ENCODE measurements at places on chromosomes 5 and 9. TPM values are rescaled to one million over a fixed set of nuclear protein-coding genes. Genes with fewer than 3 reads are reported as not detected.

- H3K27ac ChIP-seq, result no peak overlapping the region
- no peaks in the 10 kb centered on the region for H3K27me3 ChIP-seq
- no peaks in the 10 kb centered on the region for H3K4me1 ChIP-seq
Observed at GRCh38 chr5:112549605-112550166, 130.6 kb upstream of the EPB41L4A start.

DNA sequence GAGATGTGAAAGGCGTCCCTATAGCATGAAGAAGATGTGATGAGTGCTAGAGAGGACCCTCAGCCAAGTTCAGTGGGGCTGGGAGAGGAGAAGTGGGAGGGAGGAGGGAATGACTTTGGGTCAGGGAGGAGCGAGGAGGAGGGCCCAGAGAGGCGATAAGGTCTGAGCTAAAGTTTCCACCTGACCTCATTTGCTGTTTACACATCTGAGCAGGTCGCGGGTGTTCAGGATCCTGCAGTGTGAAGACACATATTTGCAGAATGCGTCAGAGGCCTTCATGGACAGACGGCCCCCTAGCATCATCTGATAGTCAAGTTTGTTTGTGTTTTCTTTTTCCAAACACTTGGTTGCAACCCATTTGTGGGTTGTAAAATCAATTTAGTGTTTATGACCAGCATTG, 18.9 kb upstream of the IGFBPL1 start:
- no peaks in the 10 kb centered on the region for H3K4me1 ChIP-seq
- no peaks in the 10 kb centered on the region for H3K36me3 ChIP-seq
- no peak overlapping the region for H3K27ac ChIP-seq
- H3K4me3 ChIP-seq, result no peak overlapping the region

The SLC34A1 gene
- not detected for total RNA-seq

DNA sequence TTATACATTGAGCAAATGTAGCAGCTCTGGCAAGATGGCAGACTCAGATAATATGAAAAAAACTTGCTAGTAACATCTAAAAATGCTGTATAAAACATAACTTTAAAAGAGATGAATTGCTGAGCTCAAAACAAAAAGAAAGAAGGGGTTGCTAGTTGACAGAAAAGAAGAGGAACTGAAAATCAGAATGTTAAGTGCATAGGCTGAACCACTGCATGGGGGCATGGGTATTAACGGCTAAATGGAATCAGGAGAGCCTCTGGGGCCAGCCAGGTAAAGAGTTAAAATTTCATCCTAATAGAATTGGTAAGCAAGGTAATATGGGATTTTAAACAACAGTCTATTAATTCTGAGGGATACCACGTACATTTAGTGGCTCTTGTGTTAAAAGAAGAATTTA, 146.8 kb downstream of the SMC2 start:
- no peak overlapping the region for H3K4me3 ChIP-seq
- no peak for DNase-seq
- no peaks in the 10 kb centered on the region for H3K4me1 ChIP-seq
- H3K36me3 ChIP-seq, result no peaks in the 10 kb centered on the region

The SOWAHA gene
- 84.5 TPM for total RNA-seq

- DNase-seq, result no peak
- no peak overlapping the region for H3K27ac ChIP-seq
- no peak overlapping the region for H3K4me3 ChIP-seq
- no peaks in the 10 kb centered on the region for H3K27me3 ChIP-seq
- H3K36me3 ChIP-seq, result no peaks in the 10 kb centered on the region
Observed at GRCh38 chr5:39716532-39717028, 291.8 kb upstream of the DAB2 start.

The NPM1 gene
- total RNA-seq, result 468 TPM

- no peak for DNase-seq
- no peak overlapping the region for H3K4me3 ChIP-seq
- no peaks in the 10 kb centered on the region for H3K36me3 ChIP-seq
- no peaks in the 10 kb centered on the region for H3K4me1 ChIP-seq
- no peak overlapping the region for H3K27ac ChIP-seq
Observed at GRCh38 chr5:167030500-167031120, 1260.8 kb upstream of the WWC1 start.

The OR13C9 gene
- not detected for total RNA-seq

The ISOC1 gene
- 36.6 TPM for total RNA-seq

The NEUROG1 gene
- not detected for total RNA-seq

The PDE6A gene
- total RNA-seq, result not detected

DNA sequence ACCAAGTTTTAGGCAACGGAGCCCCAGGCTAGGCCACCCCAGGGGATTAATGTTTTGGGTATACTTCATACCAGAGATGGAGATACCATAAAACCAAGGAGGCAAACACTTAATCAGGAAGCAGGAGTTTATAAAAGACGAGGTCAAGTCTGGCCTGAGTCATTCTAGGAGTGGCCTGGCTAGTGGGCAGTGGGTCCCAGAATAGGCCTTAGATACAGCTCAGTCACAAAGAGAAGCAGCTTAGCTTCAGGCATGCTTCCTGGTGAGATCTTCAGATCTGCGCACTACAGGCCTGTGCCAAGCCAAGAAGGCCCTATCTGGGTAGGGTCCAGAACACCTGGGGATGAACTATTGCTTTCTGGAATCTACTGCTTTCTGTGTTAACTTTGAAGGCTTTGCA, 20.6 kb upstream of the NR5A1 start:
- no peak overlapping the region for H3K27ac ChIP-seq
- no peaks in the 10 kb centered on the region for H3K36me3 ChIP-seq
- no peaks in the 10 kb centered on the region for H3K4me1 ChIP-seq
- no peak overlapping the region for H3K4me3 ChIP-seq
- H3K27me3 ChIP-seq, result no peaks in the 10 kb centered on the region
- no peak for DNase-seq

GRCh38 chr5:60195551-60195950, 302.0 kb upstream of the PDE4D start:
- no peaks in the 10 kb centered on the region for H3K36me3 ChIP-seq
- H3K4me3 ChIP-seq, result no peak overlapping the region
- H3K27ac ChIP-seq, result no peak overlapping the region
- DNase-seq, result no peak

DNA sequence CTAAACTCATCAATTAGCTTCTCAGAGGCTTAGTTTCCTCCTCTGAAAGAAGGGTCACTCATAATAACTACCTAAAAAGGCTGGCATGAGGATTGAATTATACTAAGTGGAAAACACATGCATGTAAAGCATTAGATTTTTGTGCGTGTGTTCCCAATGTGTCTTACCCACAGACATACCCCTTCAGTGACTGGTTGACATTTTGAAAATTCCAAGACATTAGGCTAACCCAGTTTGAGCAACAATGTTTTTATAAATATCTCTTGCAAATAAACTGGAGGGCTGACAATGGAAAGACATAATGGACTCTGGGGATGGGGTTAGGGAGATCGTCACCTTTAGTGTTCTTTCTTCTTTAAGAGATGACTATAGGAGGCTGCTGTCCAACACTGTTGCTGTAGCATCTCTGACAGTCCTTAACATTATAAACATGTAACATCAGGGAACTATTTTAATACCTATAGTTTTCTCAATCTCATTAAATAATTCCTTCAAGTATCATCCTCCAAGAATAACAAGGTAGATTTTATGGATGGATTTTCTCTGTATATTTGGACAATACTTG, 24.3 kb downstream of the HMHB1 start:
- no peaks in the 10 kb centered on the region for H3K27me3 ChIP-seq
- H3K4me3 ChIP-seq, result no peak overlapping the region
- H3K36me3 ChIP-seq, result no peaks in the 10 kb centered on the region
- DNase-seq, result no peak

The ZFP37 gene
- 1.3 TPM for total RNA-seq

Data from Peyer's patch (tissue), 4 donors.